Activated T-cell treated with anti-CD3 and anti-CD28 coated beads for 1 hour (primary cell): ENCODE measurements at places on chromosomes 12 and 14.

DNA sequence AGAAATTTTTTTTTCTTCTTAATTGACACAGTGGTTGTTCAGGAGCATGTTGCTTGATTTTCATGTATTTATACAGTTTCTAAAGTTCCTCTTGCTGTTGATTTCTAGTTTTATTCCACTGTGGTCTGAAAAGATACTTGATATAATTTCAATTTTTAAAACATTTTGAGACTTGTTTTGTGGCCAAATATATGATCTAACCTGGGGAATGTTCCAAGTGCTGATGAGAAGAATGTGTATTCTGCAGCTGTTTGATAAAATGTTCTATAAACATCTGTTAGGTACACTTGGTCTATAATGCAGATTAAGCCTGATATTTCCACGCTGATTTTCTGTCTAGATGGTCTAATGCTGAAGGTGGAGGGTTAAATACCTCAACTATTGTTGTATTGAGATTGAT is 151.4 kb upstream of the IFNG-AS1 start:
- DNase-seq = no peak

GRCh38 chr14:74720526-74720925 is 7.6 kb downstream of the FCF1 start:
- DNase-seq = no peak

GRCh38 chr12:127489061-127489460 is 777.9 kb upstream of the TMEM132C start:
- DNase-seq = no peak

- no peak for DNase-seq
These were observed 169.6 kb downstream of the C12orf42 start for GRCh38 chr12:103326190-103326589.

- DNase-seq = peak; percentile 59
These were observed at the start of gene ZBTB42 for GRCh38 chr14:104800771-104801519. TSS of gene ZBTB42 (plus strand) at chr14:104801101. CDS start at chr14:104801198, 97 bp downstream.

DNA sequence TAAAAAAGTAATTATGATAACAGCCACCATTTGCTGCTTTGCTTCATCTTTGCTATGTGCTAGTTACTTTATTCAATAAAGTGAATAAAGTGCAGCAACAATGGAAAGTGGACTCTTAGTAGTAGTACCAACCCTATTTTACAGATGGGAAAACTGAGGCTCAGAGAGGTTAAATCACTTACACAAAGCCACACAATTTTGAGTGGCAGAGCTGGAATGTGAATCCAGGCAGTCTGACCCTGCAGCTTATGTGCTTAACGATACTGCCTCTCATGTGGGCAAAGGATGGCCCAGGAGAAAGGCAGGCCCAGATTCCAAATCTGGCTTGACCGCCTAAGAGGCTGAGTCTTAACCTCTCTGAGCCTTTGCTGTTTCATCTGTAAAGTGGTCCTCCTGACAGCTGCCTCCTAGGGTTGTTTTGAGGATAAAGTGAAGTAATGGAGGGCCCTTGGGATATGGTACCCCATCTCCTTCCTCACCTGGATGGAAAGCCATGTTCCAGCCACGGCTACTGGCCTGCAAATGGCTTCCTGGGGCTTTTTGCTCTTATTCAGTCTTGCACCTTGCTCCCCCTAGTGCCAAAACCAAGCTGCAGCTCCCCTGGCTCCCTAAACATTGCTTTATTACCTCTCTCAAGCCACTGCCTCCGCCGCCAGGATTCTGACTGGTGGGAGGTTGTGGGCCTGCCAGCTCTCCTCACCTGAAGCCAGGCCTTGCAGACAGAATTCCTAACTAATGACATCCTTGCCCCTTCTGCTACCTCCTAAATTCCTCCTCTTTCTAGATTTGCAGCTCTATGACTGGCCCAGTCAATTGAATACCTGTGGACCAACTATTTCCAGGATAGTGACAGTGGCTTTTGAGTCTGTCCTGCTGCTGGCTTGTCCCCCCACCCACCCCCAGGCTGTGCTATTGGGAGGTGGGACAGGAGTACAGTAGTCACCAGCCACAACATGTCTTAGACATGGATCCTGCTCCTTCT is 283.3 kb upstream of the PWP1 start:
- peak; percentile 30 for DNase-seq

GRCh38 chr14:43901911-43902673 is 605.0 kb downstream of the FSCB start:
- DNase-seq = no peak

- DNase-seq = no peak
These were observed 1934.2 kb upstream of the SEL1L start for GRCh38 chr14:83467811-83468210.

DNA sequence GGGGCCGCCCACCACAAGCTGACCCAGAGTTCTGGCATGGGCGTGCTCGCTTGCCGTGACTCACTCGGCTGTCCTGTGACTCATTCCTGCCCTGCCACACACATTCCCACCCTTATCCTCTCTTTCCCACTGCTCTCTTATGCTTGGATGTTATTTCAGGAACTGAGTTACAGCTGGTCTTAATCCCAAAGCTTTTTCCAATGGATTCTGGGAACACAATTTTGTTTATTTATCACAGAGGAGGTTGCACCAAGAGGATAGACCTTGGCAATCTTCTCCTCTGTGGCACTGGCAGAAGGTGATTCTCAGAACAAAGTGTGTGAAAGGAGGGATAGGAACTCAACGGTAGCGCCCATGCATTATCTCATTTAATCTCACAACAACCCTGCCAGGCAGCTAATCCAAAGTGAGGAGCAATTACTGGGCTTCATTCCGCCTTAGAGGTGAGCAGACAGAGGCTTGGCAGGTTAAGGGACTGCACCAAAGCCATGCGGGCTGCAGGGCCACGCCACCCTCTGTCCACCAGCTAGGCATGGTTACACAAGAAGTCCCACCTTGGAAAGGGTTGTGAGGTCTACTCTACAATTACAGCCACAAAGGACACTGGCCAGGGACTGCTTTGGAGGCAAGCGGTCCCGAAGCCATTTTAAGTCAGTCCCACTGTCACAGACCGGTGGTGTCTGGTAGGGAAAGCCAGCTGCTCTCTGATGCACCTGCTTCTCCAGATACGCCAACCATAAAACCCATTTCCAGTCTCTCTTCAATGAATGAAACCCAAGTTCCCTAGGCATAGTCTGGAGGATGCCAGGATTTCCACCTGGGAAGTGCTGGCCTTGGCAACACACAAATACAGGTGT is 32.9 kb downstream of the SYNE3 start:
- DNase-seq = no peak
